WERI-Rb-1 (cell line): ENCODE measurements at places on chromosomes 1 and 21.

DNA sequence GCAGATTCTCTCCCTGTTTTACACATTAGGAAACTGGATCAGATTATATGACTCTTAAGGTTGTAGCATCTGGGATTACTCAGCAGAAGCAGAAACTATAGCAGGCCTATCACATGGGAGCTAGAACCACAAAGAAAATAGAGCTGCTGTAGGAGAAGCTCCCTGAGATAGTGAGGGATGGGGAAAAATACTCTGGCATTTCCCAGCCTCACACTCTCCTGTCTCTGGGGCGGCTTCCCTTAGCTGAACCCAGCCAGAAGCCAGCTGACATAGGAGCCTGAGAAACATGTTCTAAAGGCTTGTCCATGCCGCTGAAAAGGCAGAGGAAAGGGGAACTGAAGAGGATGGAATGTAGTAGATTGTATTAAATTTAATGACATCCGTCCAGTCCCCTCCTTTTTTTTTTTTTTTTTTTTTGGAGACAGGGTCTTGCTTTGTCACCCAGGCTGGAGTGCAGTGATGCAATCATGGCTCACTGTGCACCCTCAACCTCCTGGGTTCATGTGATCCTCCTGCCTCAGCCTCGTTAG, 76.8 kb upstream of the DNAJC6 start:
- no peak for DNase-seq

GRCh38 chr1:8313231-8313630, 4.7 kb upstream of the SLC45A1 start:
- DNase-seq, result no peak

DNA sequence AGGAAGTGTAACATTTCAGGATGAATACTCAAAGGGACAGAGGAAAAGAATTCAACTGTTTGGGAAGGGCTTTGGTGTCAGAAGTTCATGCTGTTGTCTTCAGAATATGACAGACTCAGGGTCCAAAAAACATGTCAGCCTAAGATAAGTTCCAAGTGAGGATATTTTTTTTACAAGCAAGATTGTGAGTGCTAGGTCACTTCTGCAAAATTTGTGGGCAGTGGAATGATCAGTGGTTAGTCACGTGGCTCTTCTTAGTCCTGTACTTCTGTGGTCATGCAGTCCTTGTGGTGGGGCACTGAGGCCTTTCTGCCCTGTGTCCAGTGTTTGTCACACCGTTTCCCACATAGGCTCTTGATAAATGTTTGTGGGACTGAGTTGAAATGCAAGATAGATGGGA, 5.2 kb downstream of the RGL1 start:
- DNase-seq, result no peak

- DNase-seq, result no peak
These were observed 221.5 kb downstream of the RERE start for GRCh38 chr1:8595941-8596340.

DNA sequence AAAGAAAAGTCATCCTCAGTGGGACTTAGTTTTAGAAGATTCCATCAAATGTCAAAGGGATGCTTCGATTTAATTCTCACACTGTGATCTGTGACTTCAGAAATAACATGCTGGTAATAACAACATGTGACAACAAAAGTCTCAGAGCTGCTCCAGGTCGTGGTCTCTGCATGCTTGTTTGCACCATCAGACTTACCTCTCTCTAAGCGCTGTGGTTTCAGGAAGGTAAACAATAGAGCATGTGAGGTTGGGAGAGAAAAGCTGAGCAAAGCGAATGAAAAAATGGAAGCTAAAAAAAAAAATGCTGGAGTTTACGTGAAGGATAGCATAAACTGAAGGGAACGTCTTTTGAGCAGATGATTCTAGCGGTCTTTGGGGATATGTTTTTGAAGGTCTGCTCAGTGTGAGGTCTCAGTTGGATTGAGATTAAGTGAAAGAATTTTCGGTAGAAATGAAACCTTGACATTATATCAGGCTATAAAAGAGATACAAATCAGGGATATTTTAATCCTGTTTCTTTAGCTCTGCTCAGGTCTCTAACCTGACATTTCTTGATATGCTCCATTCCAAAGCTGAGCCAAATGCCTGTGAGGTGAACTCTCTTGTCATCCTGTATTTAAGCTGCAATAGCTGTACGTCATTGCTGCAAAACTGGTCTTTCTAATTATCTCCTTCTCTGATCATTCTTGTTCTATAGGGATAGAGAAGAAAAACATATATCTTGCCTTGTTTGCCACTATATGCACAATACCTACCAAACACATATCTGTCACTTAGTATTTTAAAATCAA, 86.5 kb downstream of the C1orf21 start:
- DNase-seq, result no peak

GRCh38 chr1:236235116-236235515, 46.6 kb downstream of the ERO1B start:
- no peak for DNase-seq

DNA sequence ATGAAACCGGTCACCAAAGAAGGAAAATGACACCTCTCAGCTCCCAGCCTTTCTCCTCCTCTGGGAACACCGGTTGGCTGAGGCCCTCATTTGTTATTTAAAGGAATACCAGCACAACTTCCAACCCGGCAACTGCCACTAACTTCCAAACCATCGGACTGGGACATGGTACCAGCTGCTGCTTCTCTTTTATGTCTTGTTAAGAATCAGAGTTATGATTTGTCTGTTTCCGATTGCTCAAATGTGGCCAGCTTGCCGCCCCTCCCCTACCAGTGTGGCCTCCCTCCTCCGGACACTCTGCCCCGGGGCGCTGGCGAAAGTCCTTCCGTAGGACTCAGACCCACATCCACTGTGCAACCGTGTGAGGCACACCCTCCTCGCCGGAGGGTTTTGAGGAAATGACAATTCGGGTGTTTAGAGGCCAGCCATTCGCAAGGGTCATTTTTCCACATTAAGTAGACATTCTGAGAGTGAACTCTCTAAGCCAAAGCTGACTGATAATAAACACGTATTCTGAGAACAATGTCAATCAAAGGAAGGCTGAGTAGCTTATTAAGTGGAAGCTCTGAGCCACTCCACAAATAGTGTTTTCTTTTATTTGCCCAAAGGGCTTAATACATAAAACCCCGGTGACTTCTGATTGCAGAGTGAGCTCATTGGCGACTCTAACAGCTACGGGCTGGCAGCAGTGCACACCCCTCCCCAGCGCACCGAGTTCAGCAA, 5.5 kb downstream of the RIPK4 start:
- no peak for DNase-seq
